ENCODE measurements at places on chromosomes 4 and X.

DNA sequence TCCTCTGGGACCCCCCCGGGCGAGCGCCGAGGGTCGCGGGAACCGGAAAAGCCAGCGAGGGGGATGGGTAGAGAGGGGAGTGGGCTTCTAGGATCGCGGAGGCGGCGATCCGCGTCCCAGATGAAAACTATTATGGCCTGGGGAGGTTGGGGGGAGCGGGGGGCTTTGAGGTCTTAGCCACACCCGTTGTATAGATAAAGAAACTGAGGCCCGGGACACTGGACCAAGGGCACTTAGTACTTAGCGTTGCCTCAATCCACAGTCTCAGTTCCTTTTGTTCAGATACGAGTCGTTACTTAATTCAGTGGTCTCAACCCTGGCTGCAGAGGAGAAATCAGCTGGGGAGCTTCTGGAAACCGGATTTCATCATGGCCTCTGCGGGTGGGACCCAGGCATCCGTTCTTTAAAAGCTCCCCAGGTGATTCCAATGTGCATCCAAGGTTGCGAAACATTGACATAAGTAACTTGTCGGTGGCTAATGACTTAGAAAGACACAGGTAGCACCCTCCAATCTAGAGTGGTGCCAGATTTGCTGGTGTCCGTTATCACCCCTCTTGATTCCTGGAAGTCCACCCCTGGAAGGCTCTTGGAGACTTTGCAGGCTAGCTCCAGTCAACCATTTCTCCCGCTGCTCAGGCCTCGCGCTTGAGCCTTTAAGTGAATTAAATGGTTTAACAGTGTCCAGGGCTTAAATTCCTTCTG lies 90.7 kb downstream of the GEMIN8 start:
- DNase-seq = no peak

DNA sequence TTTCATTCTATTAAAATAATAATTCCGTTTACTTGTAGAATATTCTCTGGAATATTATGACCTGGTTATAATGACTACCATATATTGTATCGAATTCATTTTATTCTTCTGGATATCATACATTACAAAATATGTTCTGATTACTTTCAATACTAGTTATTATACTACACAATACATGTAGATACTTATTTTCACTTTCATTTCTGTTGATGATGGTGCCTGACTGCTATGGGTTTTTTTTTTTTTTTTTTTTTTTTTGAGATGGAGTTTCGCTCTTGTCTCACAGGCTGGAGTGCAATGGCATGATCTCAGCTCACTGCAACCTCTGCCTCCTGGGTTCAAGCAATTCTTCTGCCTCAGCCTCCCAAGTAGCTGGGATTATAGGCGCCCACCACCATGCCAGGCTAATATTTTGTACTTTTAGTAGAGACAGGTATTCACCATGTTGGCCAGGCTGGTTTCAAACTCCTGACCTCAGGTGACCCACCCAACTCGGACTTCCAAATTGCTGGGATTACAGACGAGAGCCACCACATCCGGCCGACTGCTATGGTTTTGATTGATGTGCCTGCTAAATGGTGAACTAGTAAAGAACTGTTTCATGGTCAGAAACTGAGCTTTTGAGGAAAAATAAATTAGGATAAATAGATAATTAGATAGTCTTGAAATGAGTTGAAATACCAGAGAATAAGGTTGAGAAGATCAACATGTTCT lies 39.5 kb downstream of the PCDH10 start:
- DNase-seq = no peak

- no peak for DNase-seq
Measured at GRCh38 chrX:154412468-154412867, 1.1 kb downstream of the TAFAZZIN start.

DNA sequence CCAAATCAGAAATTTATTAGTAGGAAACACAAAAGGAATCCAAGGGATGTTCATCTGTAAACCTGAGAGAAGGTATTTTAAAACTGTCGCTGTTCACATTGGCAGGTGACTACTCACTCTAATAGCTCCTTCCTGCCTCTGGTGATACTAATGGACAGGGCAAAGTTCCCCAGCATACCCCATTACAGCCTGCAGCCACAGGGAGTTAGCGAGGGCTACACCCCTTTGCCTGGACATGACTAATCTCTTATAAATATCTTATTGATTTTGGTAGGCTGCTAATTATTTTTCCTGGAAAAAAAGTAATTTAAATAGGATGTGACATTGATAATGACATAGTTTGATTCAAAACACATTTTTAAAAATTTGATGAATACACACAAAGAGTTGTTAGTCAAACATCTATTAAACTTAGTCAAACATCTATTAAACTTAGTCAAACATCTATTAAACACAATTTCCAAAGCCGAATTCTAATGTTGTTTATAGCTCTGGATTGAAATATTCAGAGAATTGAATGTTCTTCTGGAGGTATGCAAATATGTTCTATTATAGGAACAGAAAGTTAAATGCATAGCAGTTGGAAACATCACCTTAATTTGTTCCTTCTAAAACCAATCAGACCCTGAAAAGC lies 83.0 kb upstream of the CBR4 start:
- DNase-seq = no peak

- no peak for DNase-seq
Measured at GRCh38 chr4:163911891-163912290, 417.4 kb downstream of the TMA16 start.

- no peak for DNase-seq
Measured at GRCh38 chr4:169184686-169185085, 86.1 kb downstream of the SH3RF1 start.

DNA sequence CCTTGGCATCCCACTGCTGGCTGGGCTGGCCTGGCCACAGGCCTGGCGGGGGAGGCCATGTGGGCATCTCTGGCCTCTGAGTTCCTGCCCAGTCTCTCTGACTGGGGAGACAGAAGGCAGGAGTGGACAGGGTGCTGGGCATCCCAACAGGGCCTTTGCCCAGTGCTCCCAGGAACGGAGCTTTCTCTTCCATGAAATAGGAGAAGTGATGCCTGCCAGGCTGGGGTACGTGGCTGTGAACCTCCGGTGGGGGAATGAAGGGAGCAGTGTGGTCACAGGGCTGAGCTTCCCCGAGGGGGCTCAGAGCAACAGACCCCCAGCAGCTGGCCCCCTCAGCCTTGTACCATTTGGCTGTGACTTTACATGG lies 40.4 kb upstream of the HMX1 start:
- DNase-seq = no peak

DNA sequence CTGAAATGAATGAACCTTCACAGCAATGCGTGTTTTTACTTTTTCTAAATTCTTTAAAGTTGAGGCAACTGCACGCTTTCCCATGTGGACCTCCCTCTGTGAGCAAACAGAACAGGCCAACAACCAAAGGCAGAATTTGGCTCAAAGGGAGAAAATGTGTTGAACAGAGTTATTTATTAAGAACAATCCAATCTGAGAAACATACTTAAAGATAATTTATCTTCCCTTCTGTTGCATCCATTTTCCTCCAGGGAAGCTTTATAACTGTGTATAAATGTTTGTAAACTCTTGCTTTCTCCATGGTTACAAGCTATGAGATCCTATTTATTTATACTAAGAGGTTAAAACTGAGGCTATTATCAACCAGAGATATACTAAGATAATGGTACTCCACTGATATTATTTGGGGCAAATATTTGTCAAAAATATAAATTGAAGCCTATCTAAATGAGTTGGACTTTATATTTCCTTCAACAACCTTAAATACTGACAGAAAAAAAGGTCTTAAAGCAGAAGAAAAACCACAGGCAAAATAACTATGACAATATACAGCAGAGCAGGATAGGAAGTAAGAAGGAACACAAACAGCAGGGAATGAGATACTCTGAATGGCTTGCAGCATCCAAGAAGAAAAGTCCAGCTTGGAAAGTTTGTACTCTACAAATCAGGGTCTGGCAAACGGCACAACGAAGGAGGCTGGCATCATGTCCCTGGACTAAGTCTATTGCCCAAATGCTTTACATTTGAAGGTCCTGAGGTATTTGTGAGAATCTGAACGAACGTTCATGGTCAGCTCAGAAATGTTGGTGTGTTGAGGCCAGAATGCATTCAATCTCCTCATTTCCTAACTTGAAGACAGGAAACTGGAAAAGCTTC lies 663.2 kb upstream of the INTU start:
- DNase-seq = no peak

GRCh38 chrX:92249125-92249524 lies 469.9 kb downstream of the PCDH11X start:
- no peak for DNase-seq

- DNase-seq = no peak
Measured at GRCh38 chrX:150165776-150166610, 197.1 kb upstream of the MAMLD1 start.

GRCh38 chr4:149409146-149409545 lies 406.5 kb downstream of the IQCM start:
- DNase-seq = no peak

- DNase-seq = no peak
Measured at GRCh38 chrX:125326599-125326998, 6.9 kb downstream of the TEX13C start.

DNA sequence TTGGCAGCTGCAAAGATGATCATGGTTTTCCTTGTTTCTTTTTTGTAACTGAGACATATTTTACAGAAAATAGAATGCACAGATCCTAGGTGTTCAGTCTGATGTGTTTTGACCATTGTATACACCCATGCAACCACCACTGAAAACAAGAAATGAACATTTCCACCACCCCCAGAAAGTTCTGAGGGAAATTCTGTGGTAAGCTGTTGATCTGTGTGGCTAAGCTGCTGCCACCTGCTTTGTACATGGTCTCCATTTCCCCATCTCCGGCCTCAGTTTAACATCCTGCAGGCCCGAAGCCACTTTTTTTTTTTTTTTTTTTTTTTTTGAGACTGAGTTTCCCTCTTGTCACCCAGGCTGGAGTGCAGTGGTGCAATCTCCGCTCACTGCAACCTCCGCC lies 65.3 kb downstream of the NYX start:
- DNase-seq = no peak

GRCh38 chr4:79015411-79015810 lies 76.2 kb upstream of the PAQR3 start:
- no peak for DNase-seq

DNA sequence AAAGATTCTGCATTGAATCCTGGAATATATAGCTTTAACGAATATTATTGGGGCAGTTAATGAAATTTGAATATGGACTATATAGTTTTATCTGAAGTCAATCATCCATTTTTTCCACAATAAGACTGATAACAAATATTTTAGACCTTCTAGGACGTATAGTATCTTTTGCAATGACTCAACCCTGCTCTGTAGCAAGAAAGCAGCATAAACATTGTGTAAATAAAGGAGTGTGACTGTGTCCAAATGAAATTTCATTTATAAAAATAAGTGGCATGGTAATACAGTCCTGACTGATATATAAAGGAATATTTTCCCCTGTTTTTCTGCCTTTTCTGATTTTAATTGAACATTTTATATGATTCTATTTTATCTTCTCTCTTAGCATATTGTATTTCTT lies 947.7 kb upstream of the SLIT2 start:
- no peak for DNase-seq

- no peak for DNase-seq
Measured at GRCh38 chr4:1830642-1831228, 25.2 kb downstream of the LETM1 start.

All from amygdala (tissue), 56 donors.